ENCODE measurements at places on chromosomes 12 and 14.

- no peak for DNase-seq
Observed at GRCh38 chr14:64235652-64236640, 58.2 kb downstream of the ESR2 start.

GRCh38 chr14:38948171-38948570 lies 154.9 kb downstream of the SEC23A start:
- DNase-seq = peak; percentile 94

GRCh38 chr12:4604684-4605193 lies 42.7 kb downstream of the DYRK4 start:
- DNase-seq = peak; percentile 90

GRCh38 chr12:1680804-1681492 lies 9.9 kb upstream of the ADIPOR2 start:
- no peak for DNase-seq

DNA sequence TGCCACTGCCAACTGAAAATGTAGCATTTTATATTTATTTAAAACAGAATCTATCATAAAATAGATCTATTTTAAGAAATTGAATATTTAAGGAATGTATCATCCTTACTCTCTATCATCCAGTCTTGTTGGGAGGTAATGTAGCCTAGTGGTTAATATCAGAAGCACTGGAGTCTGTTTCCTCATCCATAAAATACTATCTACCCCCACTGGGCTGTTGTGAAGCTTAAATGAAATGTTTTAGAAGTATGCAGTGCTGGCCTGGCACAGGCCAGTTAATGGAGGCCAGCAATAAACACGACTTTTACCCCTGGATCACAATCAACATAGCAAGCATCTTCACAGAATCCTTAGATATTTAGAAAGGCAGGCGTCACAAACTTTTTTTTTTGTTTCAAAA lies 188.0 kb downstream of the CAND1 start:
- DNase-seq = no peak

GRCh38 chr14:32087173-32087861 lies 10.2 kb downstream of the ARHGAP5 start:
- DNase-seq = no peak

GRCh38 chr14:58662759-58663158 lies 25.0 kb downstream of the DACT1 start:
- no peak for DNase-seq

- no peak for DNase-seq
Observed at GRCh38 chr12:57404966-57405640, 25.7 kb downstream of the R3HDM2 start.

DNA sequence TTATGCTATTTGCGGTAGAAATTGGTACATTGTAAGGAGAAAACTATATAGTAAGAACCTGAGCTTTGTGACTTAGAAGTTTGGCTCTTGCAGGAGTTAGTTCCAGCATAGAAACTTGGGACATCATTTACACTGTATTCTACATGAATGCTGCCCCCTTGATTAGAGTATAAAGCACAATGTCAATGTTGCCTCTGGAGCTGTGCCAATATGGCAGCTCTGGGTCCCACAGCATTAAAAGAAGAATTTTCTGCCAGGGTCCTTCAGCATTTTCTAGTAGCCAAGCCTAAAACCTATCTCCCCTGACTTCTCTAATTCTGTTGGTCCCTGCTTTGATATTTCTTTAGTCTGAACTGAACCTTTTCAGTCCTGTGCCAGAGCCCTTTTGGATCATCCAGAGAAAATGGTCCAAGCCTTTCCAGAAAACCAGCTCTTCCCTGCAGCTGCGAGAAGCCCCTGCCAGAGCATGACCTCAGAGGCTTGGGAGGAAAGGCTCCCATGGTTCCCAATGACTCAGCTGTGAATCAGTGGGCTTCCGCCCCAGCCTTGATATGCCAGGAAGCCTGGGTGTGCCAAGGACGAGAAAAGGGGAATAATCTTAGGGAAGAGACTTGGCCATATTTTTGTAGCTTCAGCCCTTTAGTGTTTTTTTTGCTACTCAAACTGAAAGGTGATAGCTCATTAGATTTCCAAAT lies 43.2 kb downstream of the PLEKHG7 start:
- DNase-seq = peak; percentile 79

DNA sequence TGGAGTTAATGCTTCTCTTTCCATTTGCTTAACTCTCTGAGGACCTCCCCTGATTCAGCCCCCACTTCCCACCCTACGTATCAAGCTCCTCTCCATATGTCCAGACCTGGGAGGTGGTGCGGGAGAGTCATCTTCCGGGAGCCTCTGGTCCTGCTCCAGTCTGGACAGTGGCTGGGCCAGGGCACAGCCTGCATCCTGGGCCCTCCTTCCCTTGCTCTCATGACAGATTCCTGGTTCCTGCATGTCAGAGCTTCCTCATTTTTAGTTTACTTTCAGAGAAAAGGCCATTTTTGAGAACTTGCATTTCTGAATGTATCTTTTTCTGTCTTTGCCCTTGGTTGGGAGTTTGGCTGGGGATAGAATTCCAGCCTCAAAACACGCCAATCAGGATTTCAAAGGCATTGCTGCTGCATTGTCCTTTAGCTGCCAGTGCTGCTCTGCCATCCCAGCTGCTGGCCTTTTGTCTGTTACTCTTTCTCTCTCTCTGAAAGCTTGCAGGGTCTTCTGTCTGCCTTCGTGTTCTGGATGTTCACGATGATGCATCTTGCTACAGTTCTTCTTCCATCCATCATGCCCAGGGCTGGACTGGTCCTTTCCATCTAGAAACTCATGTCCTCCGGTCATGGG lies 54.7 kb downstream of the SLC6A12 start:
- no peak for DNase-seq

DNA sequence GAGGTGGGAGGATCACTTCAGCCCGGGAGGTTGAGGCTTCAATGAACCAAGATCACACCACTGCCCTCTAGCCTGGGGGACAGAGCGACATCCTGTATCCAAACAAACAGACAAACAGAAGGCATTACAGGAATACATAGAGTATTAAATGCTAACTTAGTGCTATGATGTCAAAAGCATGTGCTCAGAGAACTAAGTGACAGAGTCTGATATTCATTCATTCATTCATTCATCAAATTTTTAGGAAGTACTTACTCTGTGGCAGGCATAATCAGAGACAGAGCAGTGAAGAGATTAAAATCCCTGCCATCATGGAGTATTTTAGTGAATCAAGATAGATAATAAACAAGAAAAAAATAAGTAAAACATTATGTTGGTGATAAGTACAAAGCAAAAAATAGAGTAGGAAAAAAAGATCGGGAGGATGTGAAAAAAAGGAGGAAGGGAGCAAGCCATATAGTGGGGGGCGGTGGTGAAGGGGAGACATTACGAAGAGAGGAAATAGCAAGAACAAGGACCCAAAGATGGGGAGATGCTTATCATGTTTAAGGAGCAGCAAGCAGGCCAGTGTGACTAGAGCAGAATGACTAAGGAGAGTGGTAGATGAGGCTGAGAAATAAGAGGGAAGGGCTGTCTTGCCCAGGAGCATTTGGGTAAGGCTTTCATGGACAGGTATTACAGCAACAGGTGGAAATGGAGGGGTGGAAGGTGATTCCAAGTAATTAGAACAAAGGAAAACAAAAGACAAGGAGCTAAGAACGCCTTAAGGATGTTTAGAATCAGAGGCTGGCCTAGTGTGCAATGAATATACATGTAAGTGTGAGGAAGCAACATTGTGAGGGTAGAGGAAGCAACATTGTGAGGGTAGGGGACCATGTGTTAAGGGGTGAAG lies 2.8 kb downstream of the MAP4K5 start:
- DNase-seq = no peak

DNA sequence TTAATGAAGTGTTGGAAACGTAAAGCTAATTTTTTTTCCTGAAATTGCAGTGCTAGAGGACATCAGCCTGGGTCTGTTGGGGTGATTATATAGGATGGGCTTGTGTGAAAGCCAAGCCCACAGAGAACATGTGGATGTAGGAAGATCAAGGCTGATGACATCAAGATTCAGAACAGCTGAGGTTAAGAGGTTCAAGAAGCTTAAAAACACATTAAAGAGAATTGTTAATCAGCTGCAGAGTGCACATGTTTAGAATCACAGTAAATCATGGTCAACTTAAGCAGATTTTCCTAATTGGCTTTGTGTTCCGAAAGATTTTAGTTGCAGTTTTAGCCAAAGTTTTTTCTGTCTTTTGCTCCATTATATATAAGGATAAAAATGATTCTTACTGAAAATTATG lies 87.9 kb upstream of the PRICKLE1 start:
- DNase-seq = no peak

- no peak for DNase-seq
Observed at GRCh38 chr14:51912112-51912786, 51.8 kb downstream of the GNG2 start.
